ENCODE measurements at places on chromosomes 4 and X.

- no peak for DNase-seq
Observed at GRCh38 chr4:82561786-82562563, at the start of gene TMEM150C. Gene TMEM150C, minus strand, starts transcription at chr4:82561988. Its CDS starts 57,331 bp downstream, at chr4:82504657.

GRCh38 chr4:82501154-82501442 lies 60.7 kb downstream of the TMEM150C start:
- no peak for DNase-seq

GRCh38 chr4:38283724-38284123 lies 323.5 kb downstream of the PTTG2 start:
- DNase-seq: no peak

- DNase-seq: no peak
Observed at GRCh38 chrX:68843992-68844391, 15.2 kb downstream of the EFNB1 start.

- DNase-seq: no peak
Observed at GRCh38 chrX:105781804-105782203, 40.5 kb upstream of the NRK start.

GRCh38 chr4:5999356-5999755 lies 18.9 kb downstream of the C4orf50 start:
- no peak for DNase-seq

GRCh38 chrX:24259544-24260240 lies 54.2 kb downstream of the SUPT20HL2 start:
- no peak for DNase-seq

DNA sequence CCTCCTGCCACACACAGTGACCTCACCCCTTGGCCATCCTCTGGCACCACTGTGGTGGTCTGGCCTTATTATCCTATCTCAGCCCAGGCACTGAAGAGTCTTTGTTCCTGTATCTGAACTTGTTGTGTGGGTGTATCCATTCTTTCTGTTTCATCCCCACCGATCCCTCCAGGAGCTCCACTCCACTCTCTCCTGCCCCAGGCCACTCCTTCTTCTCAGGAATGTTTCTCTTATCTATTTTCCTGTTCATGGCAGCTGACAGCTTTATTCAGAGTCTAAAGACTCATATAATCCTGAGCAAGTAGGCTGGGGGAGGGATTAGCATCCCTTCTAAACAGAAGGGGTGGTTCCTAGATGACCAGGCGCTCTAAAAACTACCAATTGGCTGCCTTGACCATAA lies 150.0 kb downstream of the ANAPC10 start:
- no peak for DNase-seq

DNA sequence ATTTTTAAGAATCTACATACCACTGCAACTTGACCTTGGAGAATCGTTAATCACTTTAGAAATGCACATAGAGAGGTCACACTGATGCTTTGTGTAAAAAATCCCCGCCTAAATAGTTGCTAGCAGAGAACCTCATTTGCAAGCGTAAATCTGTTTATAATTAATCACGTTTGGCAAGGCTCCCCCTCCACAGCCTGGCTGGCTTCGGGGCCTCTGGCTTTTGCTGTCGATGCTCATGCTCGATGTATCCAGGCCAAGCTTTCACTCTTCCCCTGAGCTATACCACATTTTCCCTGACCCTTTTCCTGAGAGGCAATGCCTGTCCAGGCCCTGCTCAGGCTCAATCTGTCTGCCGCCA lies 23.4 kb downstream of the CYTL1 start:
- DNase-seq: no peak

DNA sequence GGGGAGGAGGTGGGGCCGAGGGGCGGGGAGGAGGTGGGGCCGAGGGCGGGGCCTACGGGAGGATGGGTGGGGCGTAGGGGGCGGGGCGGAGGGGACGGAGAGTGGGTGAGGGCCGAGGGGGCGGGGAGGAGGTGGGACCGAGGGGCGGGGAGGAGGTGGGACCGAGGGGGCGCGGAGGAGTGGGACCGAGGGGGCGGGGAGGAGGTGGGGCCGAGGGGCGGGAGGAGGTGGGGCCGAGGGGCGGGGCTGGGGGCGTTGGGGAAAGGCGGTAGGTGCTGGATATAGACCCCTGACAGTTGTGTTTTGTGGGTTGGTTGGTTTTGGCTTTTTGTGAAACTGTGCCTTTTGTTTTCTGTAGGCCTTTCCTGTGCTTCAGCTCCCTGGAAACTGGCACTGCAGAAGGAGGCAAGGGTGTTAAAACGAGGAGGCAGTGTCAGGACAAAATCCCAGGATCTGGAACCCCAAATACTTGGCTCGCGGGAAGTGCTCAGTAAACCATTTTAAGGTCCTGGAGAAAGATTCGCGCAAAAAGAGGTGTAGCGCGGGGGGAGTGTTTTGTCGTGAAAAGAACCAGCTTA lies 580 bp upstream of the MMGT1 start:
- peak; percentile 60 for DNase-seq

GRCh38 chr4:20017777-20018115 lies 234.0 kb upstream of the SLIT2 start:
- no peak for DNase-seq

- DNase-seq: peak; percentile 53
Observed at GRCh38 chr4:164977243-164978164, at the start of gene TRIM61. Gene TRIM61, minus strand, starts transcription at chr4:164977657. Its CDS starts 7,655 bp downstream, at chr4:164970002.

- DNase-seq: no peak
Observed at GRCh38 chr4:1399508-1400190, 6.6 kb downstream of the NKX1-1 start.

GRCh38 chr4:67576059-67576466 lies 17.5 kb downstream of the STAP1 start:
- DNase-seq: no peak

GRCh38 chrX:103687696-103688201 lies 1.2 kb upstream of the MORF4L2 start:
- peak; percentile 64 for DNase-seq

GRCh38 chr4:155946486-155946885 lies 7.2 kb downstream of the CTSO start:
- DNase-seq: no peak

DNA sequence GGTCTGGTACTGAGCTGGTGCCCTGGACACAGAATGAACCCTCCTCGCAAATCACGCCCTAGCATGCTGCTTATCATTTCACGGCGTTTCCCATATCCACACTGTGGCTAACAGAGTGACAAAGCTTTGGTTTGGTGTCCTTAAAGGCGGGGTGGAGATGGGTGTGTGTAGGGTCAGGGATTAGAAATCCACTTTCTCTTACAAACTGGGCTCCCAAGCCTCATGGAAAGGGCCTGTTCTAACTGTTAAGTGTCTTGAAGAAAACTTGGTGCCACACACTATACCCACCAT lies 735 bp upstream of the CHRDL1 start:
- no peak for DNase-seq
